Cerebellar cortex (tissue), 1 donor: ENCODE measurements at places on chromosomes 4 and X.

- DNase-seq, result no peak
Measured at GRCh38 chrX:49286581-49286980, 16.9 kb upstream of the GAGE10 start.

- DNase-seq, result no peak
Measured at GRCh38 chr4:30875658-30876269, 155.6 kb downstream of the PCDH7 start.

- DNase-seq, result no peak
Measured at GRCh38 chr4:58301376-58301999, 1191.3 kb upstream of the IGFBP7 start.

- no peak for DNase-seq
Measured at GRCh38 chr4:103400405-103400804, 202.3 kb upstream of the CENPE start.
